ENCODE measurements at places on chromosomes 6 and 20. TPM values are rescaled to one million over a fixed set of nuclear protein-coding genes. Genes with fewer than 3 reads are reported as not detected.

DNA sequence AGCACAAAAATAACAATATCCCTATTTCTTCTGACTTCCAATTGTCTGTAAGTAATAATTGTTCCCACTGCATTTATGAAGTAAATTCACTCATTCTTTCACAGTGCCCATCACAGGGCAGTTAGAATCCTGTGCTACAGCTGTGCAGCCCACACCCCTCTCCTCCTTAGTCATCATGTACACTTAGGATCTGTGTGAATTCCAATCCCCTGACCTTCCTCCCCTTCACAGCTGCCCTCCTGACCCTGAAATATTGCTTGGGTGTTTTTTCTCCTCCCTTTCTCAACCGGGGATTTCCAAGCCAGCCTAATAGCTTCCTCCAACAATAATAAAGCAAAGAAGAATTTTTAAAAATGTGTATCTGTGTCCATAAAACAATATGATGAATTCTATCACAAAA lies 91.5 kb upstream of the BEND6 start:
- no peak for DNase-seq
- H3K27me3 ChIP-seq, result peaks cover 1% of the 10 kb centered on the region
- no peaks in the 10 kb centered on the region for H3K4me1 ChIP-seq
- H3K27ac ChIP-seq, result no peak overlapping the region

DNA sequence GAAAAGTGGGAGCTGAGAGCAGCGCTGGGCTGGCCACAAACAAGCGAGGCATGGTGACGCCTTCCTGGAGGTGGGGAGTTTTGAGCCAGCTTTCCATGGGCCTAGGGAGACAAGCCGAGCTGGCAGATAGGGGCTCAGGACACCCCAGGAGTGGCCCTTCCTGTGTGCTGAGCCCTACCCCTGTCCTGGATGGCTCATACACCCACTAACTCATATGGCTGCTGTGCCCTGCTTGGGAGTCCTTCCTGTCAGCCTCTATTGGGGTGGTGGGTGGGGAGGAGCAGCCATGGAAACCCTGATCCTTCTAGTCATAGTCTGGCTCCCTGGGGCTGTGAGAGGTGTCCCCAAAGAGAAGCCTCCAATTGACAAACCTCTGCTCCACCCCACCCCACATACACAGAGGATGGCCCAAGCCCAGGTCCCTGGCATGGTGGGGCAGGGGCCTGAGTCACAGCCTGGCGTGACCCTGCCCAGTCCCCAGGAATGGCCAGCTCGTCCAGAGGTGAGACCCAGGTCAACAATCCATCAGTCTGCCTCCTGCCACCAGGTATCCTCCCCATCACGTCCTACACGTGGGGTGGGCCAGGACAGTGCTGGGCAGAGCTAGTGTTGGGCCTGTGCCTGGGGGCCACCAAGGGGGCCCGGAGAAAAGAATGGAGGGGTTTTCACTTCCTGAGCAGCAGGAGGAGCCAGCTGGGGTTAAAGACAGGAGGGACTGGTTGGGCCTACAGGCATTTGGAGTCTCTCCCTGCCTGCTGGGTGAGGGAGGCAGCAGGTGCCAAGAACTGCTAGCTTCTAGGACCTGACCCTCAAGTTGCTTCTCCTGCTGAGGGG lies 52.2 kb downstream of the MRPL14 start:
- no peak for DNase-seq
- no peaks in the 10 kb centered on the region for H3K36me3 ChIP-seq
- H3K4me1 ChIP-seq, result peaks cover 17% of the 10 kb centered on the region
- H3K27ac ChIP-seq, result peak overlapping the region; percentile 91
- H3K27me3 ChIP-seq, result peaks cover 16% of the 10 kb centered on the region

- H3K4me3 ChIP-seq, result no peak overlapping the region
- H3K36me3 ChIP-seq, result peaks cover 49% of the 10 kb centered on the region
- no peak for DNase-seq
- H3K4me1 ChIP-seq, result peaks cover 33% of the 10 kb centered on the region
- no peaks in the 10 kb centered on the region for H3K27me3 ChIP-seq
- H3K27ac ChIP-seq, result peak overlapping the region; percentile 85
These were observed 52.8 kb downstream of the FKBP5 start for GRCh38 chr6:35635601-35636597.

- no peak for DNase-seq
- H3K27ac ChIP-seq, result no peak overlapping the region
- no peaks in the 10 kb centered on the region for H3K4me1 ChIP-seq
- H3K4me3 ChIP-seq, result no peak overlapping the region
- H3K36me3 ChIP-seq, result no peaks in the 10 kb centered on the region
- peaks cover 9% of the 10 kb centered on the region for H3K27me3 ChIP-seq
These were observed 146.6 kb downstream of the FRK start for GRCh38 chr6:115914098-115914497.

GMDS gene
- total RNA-seq, result 33.2 TPM

DNA sequence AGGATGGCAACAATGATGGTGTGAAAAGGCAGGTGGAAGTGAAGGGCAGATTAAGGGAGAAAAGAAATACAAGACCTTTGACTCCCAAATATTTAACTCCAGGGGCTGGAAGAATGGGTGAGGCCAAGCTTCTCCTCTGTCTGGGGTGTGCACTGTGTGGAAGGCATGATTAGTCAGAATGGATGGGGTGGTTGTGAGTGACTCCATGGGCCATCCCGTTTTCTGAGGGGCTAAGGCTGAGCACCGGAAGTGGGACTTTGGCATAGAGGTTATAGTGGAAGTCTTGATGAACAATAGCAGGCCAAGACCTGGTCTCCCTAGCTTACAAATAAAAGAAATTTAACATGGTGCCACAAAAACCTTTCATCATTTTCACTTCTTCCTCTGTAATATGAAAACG lies 12.1 kb downstream of the E2F3 start:
- peaks cover 72% of the 10 kb centered on the region for H3K4me1 ChIP-seq
- H3K4me3 ChIP-seq, result no peak overlapping the region
- H3K36me3 ChIP-seq, result peaks cover 50% of the 10 kb centered on the region

All from activated CD4-positive, alpha-beta T cell treated with anti-CD3 and anti-CD28 coated beads for 36 hours (primary cell).